ENCODE measurements at places on chromosomes 11 and 22.
A peak's percentile ranks its signal among the peaks of the same experiment; 100 is the strongest.

GRCh38 chr11:11020747-11021149, 162.9 kb upstream of the ZBED5 start:
- DNase-seq = no peak

DNA sequence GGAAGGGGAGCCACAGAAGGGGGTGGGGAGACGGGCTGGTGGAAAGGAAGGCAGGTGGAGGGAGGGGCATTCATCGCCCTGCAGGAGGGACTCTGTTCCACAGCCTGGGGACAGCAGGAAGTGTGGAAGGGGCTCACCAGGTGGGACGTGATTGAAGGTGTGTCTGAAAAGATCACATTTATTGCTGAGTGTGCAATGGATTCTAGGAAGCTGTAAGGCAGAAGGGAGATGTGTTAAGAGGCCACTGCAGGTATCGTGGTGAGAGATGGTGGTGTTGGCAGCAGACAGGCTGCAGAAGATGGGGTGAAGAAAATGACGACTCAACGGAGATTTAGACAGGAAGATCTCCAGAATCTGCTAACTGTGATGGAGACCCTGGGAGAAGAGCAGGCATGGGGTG, 537.4 kb downstream of the MN1 start:
- DNase-seq = no peak

DNA sequence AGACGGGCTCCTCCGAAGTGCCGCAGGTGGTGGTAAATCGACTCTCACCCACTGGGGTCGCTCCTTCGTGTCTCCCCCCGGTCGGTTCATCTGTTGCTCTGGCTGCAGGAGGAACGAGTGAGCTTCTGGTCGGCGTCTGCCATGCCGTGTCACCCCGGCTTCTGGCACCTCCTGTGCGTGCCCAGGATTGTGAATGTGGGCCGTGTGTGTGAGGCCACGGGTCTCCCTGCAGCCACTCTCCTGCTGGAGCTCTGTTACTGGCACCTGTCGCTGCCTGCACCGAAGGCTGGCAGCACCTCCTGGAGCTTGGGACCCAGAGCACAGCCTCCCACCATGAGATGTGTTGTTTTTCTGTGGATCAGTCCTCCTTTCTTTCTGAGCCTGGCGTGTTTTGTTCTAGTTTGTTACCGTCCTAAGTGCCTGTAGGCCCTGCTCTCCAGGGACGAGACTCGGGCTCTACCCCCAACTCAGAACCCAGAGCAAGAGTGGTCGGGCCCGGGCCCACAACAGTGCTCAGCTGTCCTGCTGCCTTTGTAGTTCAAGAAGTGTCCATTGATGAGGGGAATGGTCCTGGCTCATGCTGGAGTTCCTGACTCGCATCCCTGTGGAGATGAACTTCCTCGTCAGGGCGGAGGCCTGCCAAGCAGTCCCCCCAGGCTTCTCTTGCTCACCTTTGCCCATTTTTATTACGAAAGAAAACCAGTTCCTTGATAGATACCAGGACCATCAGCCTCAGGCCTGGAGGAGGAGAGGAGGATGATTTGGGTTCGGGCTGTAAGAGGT, 66.6 kb downstream of the MED15 start:
- no peak for DNase-seq

DNA sequence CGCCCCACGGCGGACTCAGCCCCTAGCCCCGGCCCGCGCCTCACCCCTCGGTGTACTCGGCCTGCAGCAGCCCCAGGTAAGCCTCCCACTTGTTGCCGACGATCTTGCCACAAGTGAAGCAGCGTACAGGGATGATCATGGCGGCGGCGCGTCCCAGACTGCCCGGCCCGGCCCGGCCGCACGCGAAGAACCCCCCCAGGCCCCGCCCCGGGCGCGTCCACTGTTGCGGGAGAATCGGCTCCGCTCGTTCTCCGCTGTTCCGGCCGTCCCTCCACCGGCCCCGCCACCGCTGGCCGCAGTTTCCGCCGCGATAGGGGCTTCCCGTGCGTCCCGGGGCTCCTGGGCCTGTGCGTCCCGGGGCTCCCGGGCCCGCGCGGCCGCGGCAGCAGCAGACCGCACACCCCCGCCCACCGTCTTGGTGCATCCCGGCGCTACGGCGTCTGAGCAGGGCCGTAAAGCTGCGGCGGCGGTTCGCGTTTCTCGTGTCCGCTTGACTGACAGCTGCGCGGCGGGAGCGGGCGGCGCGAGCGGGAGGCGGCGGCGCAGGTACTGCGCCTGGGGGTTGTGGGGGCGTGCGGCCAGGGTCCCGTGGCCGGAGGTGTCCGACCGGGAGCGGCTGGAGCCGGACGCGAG, at the start of the genes POLR2L and TSPAN4:
TSS of gene POLR2L (minus strand) at position 160 of the 633 bp plus-strand sequence. CDS start at position 139, 21 bp downstream.
TSS of gene TSPAN4 (plus strand) at position 483 of the 633 bp plus-strand sequence. CDS start 7,453 bp downstream, outside the sequence.
- DNase-seq = peak; percentile 76

DNA sequence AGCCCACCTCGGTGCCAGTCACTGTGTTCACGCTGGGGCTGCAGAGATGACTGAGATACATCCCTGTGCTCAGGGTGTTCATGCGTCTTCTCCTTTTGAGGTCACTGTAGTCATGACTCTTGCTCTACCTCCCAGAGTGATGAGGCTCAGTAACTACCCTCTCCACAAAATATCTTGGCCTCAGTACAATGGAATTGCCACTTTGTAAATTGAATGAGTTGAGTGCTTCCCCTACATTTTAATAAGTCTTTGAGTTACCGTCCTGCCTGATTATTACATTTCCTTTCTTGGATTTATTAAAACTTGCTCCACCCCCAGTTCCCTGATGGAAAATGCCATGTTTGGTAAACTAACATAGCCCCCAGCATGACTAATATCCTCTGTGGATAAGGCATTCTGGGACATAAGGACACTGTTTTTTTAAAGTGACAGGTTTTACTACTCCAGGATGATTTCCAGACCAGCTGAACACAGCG, 15.9 kb downstream of the PRSS23 start:
- DNase-seq = no peak

DNA sequence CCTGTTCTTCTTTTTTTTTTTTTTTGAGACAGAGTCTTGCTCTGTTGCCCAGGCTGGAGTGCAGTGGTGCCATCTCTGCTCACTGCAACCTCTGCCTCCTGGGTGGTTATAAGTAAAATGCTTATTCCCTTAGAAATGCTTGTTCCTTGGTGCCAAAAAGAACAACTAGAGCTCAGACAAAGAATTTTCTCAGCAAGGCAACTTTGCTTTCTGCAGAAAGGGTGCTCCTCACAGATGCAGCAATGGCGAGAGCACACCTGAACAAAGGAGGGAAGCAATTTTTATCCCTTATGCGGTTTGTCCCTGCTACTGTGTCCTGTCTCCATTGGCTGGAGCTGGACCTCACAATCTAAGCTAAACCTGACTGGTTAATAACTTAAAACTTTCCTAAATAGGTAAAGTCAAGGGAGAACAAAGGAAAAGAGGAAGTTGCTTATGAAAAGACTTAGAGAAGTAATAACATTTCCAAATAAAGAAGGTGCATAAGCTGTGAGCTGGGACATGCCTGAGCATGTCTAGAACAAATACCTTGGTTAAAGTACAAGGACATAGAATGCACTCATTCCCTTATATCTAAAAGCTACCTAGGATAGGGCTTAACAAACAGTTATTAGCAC, 90.0 kb upstream of the PRR5 start:
- no peak for DNase-seq

- DNase-seq = no peak
These were observed 1.8 kb downstream of the YWHAH start for GRCh38 chr22:31945971-31946680.

GRCh38 chr11:128715691-128716561, 22.1 kb downstream of the FLI1 start:
- DNase-seq = no peak

DNA sequence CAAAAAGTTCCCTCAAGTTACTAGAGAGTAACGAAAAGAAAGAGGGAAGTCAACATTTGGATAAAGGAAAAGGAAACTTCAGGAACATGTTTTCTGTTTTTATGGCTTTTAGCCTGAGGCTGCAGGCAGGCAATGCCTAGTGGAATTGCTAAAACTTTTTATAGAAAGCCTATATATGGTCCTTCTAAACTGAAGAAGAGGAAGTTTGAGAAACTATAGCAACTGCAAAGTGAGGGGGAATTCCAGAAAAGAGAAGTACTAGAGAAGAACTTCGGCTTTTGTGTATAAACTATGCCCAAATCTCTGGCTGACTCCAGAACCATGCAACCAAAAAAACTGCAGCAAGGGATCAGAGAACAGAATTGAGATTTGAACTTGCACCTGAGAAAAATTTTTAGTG, 74.3 kb upstream of the ARHGAP42 start:
- no peak for DNase-seq

DNA sequence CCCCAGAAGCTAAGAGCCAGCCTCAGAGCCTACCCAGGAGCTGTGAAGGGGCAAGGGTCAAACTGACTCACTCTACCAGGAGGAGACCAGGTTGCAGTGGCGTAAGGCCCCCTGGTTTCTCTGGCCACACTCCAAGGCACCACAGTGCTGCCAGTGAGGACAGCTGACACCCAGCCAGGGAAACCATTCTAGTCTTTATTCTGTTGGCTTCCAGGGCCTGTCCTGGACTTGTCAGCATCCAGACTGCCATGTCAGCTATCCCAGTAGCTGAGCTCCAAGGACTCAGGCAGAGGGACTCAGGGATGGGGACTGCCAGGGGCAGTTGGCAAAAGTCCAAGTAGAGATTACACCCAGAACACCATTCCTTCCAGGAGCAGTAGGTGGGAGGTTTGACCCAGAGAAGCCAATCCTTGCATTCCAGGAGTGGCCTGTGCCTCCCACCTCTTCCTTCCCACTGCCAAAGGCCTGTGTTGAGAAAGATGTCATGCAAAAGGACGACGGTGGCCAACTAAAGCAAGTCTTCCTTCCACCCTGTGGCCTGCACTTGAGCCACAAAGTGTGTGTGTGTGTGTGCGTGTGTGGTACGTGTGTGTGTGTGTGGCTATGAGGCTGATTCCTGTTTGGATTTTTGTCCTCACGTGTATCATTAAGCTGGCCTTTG, 3.6 kb upstream of the MAPK8IP1 start:
- DNase-seq = no peak

DNA sequence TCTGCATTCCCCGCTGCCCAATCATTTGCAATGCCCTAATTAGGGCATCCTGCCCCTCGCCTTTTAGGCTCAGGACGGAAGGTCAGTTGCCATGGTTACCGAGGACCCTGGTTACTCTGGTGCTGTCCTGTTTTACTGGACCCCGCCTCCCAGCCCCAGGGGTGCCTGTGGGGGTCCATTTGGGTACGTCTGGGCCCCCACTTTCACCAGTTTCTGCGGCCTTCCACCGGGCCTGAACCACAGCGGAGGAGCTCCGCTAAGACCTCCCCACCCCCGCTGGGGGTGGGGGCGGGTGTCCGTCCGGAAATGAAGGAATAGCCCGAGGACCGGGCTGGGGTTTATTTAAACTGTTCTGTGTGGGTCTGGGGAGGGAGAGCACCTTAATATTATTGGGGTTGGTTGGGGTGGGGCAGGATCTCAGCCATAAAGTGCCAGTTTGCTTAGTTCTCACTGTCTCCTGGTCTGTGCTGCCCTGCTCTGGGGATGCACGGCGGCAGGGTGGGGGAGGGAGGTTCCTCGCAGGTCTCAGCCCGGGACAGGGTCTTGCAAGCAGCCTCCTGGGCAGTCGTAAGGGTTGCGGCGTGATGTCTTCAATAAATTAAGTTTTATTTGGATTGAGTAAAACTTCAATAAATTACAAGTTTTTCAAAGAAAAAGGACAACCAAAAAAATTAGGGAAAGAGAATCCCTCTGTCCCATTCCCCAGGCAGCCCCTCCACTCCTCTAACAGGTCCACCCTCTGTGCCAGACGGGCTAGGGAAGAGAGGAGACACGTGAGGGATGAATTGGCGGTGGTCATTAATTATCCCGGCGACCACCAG, 5.3 kb downstream of the PHOX2A start:
- DNase-seq = no peak

DNA sequence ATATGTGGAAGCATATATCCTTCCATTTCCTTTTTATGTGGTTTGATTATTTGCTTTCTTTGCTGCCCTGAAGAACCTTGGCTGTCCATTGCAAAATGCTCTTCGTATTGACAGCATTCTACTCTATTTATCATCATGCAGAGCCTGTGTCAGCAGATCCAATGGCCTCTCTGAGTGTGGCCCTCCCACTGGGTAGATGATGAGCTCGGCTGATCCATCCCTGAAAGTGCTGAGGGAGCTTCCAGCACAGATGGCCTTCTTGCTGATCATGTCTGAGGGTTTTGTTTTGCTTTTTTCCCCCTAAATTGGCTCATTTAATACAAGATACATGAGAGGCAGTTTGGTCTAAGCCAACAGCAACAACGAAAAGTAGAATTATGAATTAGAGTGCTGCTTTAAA, 181.0 kb downstream of the GRIA4 start:
- no peak for DNase-seq

GRCh38 chr11:116703421-116703820, 69.4 kb downstream of the BUD13 start:
- DNase-seq = no peak

DNA sequence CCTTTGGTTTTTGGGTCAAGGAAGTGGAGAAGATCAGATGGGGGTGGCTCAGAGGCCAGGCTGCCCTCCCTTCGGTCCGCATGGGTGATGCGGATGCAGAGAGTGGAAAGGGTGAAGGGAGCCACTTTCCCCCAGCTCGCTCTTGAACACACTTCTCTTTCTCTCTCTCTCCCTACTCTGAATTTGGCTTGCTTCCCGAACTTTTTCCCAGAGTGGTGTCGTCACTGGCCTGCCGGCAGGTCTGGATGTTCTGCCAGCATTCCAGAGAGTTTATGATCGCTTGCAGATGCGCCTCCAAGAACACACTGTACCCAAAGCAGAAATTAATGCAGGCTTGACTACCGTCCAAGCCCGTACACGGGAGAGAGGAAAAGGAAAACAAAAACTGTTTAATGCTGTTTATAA, 103.2 kb downstream of the ZBTB16 start:
- no peak for DNase-seq

GRCh38 chr11:118527109-118527508, at the start of gene TTC36:
Gene TTC36 (plus strand): TSS chr11:118527474. CDS start chr11:118527495, 21 bp downstream.
- no peak for DNase-seq

- no peak for DNase-seq
These were observed 336.5 kb downstream of the TMEM135 start for GRCh38 chr11:87374038-87374807.

DNA sequence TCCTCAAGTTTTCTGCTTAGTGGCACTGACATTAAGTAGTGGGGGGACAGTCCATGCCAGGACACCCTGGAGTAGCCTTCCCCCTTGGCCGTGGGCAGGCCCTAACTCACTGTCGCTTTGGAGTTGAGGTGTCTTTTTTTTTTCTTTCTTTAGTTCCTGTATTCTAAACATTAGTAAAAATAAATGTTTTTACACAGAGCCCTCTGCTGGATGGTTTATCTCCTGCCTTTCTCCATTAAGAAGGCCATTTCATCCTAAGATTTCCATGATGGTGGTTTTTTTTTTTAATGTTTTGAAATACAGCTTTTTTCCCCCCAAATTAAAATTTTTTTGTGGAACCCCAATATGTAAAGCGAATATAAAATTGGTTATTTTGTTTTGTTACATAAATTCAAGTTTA, 1.8 kb upstream of the TIGD3 start:
- no peak for DNase-seq

GRCh38 chr11:100761841-100762240, 74.8 kb downstream of the ARHGAP42 start:
- no peak for DNase-seq

GRCh38 chr11:15091625-15092024, 18.2 kb downstream of the CALCB start:
- no peak for DNase-seq

GRCh38 chr11:105774899-105775298, 165.0 kb downstream of the GRIA4 start:
- no peak for DNase-seq
